ENCODE measurements at places on chromosomes 5 and 9.

DNA sequence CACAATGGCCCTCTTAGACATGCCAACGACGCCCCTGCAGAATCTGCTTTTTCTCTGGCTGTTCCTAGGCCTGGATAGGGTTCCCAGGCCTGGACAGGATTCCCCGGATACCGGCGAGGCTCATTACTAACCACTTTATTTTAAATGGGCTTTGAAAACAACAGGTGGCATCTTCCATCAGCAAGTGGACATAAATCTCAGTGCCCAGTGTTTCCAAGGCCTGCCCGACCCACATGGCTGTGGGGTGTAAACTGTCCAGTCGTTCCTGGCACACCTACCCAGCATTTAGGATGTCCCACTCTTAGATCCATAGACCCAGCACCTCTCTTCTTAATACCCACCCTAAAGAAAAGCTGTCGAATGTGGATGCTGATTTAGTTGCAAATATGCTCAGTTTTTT lies 896 bp downstream of the CMBL start:
- DNase-seq = no peak

- no peak for DNase-seq
Observed at GRCh38 chr5:41339339-41339738, 126.0 kb upstream of the C6 start.

DNA sequence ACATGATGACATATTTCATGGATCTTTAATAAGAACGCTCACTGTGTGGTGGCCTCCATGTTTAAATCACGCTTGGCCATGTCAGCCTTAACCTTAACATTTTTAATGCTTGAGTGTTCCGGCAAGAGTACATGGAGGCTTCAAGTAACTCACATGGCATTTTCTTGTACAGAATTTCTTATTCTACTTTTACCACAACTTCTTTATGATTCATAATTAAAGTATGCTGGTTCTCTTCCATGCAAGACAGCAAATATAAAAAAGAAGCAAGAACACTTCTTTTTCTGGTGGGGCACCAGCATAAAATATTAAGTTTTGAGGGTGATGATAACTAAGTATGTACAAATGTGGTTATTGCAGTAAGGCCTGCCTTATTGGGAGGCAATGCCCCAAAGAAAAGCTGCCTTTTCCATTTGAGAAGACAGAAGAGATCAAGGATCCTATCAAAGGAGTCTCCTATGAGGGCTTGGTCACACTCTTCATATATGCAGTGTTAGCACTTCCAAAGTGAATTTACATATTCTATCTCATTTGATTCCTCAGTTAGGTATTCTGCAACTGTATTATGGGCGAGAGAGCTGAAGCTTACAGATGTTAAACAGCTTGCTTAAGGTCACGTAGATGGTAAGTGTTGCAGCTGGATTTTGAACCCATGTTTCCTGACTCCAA lies 382.7 kb upstream of the MEF2C start:
- DNase-seq = no peak

- DNase-seq = no peak
Observed at GRCh38 chr5:135011355-135012032, 22.5 kb downstream of the PITX1 start.

GRCh38 chr5:118967059-118967508 lies 21.3 kb downstream of the DTWD2 start:
- DNase-seq = no peak

DNA sequence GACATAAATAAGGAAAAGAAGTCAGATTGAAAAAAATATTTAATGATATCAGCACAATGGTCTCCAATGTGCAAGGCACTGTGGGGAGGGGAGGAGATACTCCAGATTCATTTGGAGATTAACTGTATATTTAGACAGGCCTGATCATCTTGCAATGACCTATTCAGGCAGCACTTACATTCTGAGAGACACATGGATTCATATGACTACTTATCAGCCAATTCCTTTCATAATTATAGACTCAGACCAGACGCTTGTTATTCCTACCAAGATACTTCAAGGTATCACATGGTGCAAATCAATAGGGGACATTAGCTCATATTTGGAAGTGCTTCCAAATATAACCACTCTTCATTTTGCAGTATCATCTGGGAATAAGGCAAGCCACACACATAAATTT lies 153.5 kb upstream of the TARS1 start:
- no peak for DNase-seq
